ENCODE measurements at places on chromosomes 5 and 9.
A peak's percentile ranks its signal among the peaks of the same experiment; 100 is the strongest.

DNA sequence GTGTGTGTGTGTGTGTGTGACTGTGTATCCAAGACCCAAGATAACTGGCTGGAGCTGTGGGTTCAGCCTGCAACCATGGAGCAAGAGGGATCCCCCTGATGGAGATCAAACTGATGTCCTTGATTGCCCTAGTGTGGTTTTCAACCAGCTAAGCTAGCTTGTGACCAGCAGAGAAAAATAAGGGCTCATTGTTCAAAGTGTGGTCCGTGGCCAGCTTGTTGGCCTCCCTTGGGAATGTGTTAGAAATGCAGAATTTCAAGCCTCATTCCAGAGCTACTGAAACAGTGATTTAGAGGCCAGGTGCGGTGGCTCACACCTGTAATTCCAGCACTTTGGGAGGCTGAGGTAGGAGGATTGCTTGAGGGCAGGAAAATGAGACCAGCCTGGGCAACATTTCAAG lies 79.9 kb downstream of the ACER2 start:
- DNase-seq = no peak

GRCh38 chr5:164934561-164934960 lies 1429.1 kb downstream of the MAT2B start:
- no peak for DNase-seq

GRCh38 chr9:131304676-131305355 lies 15.3 kb downstream of the PLPP7 start:
- DNase-seq = no peak

- DNase-seq = no peak
These were observed 69.5 kb upstream of the OSMR start for GRCh38 chr5:38776149-38776896.

DNA sequence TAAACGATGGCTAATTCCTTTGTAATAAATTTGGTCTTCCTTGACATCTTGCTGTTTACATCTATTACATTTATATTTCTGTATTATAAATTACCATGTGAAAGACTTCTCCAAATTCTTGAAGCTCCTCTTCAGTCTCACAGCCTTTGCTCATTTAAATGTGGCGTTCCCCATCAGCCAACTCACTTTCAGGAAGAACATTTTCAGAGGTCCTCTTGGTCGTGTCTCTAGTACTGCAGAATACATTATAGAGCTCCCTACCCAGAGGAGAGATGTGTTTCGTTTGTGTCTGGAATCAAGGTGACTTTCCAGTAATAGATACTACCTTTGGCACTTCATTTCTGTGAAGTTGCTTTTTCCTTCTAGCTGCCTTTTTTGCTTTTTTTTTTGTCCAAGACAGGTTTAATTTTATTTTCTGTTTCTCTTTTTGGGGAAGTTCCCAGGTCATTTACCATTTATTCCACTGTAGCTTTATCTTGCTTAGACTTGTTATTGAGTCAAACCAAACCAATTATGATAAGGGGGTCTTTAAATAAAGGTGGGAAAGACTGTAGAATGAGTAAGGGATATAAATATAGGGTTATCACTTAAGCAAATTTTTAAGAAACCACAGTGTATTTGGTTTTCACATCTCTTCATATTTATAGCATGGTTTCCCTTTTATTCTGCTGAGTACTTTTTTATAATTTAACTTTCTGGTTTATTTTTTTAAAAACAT lies 12.8 kb downstream of the UBE2B start:
- no peak for DNase-seq

DNA sequence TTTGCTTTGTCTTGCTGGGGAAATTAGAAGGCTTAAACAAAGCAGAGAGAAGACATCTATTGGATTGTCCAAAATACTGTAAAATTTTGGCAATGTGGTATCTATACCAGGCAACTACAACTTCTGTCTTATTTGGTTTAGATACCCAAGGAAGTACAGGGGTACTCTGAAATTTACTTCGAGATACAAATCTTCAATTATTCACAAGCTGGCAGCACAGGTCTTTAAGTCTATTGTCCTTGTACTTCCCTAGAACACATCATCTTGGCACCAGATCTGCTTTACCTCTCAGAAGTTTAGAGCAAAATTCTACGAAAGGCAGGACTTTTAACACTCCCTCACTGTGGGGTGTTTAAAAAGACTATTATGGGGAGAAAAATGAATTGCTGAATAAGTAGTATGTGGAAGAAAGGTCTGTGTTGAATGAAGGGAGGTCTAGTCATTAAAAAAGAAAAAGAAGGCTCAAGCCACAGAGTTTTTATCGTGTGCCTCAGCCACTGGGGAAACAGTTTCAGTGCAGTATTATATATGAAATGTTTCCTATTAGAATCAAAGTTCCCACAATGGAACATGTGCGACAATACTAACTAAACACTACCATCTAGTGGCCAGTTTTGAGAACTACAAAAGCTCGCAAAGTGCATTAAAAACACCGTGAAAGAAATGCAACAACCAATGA lies 93.7 kb downstream of the PDE4D start:
- DNase-seq = peak; percentile 61

GRCh38 chr5:95668728-95669127 lies 14.1 kb downstream of the SPATA9 start:
- no peak for DNase-seq

DNA sequence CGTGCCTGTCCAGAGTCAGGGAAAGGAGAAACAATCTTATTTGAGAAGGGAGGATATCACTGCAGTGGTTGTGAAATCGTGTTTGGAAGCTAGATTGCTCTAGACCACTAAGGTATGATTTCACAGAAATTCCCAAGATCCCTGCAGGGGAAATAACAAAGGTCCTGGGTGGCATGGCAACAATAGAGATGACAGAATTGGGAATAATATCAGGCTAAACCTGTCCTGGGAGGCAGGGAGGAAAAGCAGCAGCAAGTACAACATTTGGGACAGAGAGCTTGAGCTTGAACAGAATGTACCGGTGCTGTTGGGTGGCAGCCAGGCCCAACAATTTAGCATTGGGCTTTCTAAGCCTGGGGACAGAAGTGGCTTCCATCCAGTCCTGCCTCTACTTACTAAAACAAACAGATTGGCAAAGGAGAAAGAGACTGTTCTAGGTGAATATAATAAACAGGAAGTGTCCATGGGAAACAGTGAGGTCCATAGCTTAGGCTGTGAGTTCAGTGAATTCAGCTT lies 17.0 kb upstream of the ARHGAP26 start:
- no peak for DNase-seq

DNA sequence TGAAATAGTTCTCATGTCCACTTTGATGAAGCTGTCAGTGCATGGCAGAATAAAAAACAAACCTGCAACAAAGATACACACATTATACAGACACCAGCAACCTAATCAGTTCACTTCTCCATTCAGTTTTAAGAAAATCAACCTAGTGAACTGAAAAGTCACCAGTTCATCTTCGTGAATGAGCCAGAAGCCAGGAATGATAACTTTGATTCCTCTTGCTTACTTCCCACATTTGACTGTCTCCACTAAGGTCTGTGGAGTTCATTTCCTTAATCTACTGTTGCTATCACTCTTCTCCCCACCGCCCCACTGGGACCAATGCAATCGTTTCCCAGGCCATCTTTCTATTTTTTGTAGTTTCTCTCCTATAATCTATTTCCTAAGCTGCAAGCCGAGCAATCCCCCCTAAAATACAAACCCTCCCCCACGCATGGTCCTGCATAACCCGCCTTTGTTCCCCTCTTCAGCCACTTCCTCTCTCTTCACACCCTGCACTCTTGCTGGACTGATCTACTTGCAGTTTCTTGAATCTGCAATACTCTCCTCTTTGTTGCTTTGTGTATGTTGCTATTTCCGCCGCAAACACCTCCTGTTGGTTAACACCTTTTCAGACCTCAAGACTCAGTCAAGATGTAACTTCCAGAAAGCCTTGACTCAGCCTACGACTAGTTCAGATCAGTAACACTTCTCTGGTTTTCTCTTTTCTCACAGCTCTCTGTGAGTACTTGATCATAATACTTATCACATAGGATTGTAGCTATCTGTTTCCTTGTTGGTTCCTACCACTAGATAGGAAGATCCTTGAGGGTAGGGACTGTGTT lies 16.6 kb downstream of the STOM start:
- DNase-seq = peak; percentile 82

- no peak for DNase-seq
These were observed 9.7 kb downstream of the SLC12A7 start for GRCh38 chr5:1101961-1102713.

DNA sequence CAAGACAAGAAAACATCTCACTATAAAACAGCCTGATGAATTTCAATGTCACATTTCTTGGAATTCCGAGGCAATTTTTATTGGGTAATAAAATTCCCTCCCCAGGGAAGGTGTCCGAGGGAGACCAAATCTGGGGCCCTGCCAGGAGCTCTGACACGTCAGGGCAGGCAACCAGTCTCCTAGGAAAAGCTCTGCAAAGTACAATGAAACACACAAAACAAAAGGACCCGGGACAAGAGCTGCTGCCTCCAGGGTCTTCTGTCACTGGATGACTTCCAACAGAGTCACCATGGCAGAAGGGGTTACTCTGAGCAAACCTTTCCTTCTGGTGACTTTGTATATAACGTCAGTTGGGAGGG lies 50.8 kb downstream of the SAXO1 start:
- no peak for DNase-seq

DNA sequence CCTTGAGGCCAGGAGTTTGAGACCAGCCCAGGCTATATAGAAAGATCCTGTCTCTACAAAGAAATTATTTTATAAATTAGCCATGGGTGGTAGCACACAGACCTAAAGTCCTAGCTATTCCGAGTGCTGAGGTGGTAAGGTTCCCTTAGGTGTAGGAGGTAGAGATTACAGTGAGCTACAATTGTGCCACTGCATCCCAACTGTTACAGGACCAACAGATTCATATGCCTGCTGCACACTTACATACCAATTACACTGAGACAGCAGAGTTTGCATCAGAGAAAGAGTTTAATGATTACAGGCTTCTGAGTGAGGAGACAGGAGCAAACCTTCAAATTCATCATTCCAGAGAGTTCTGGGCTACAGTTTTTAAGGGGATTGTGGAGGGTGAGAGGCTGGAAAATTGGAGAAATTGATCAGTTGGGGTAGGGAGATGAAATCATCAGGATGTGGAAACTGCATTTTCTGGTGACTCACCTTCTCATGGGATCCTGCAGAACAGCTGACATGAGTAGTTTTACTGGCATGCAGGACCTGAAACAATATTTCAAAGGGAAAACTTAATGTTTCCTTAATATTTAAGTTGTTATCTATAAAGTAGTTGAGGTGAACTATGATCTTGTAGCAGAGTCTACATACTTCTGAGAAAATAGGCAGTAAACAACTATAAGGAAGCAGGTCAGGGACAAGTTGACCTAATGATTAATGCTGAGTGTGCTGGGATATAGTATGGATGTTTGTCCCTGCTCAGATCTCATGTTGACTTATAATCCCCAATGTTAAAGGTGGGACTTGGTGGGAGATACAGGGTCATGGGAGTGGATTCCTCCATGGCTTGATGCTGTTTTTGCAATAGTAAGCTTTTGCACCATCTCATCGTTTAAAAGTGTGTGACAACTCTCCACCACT lies 54.7 kb downstream of the ANXA2R start:
- no peak for DNase-seq
